ENCODE measurements at places on chromosomes 4 and X.

DNA sequence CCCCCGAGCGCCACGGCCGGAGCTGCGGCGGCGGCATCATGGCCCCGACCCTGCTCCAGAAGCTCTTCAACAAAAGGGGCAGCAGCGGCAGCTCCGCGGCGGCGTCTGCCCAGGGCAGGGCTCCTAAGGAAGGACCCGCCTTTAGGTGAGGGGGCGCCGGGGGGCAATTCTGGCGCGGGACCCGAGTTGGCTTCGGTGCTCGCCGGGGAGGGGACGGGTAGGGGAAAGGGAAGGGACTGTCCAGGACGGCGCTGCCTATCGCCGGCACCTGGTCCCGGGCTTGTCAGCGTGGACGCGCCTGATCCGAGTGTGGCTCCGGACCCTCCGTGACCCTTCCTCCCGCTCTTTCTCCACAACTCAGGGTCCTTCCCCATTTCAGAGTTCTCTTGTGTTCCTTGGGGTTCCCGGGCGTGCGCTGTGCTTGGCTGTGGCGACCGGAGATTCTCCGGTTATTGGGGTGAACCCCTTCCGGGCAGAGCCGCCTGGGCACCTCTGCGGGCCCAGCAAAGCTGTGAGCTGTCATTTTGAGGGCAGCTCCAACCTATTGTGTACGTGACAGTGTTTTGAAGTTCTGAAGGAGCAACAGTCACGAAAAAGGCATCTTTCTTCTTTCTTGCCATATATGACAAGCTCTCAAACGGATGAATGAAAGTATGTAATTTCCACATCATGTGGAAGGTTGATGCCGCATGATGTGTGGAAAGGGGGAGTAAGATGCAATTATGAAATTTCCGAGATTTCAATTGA lies 522 bp downstream of the FNIP2 start:
- DNase-seq: peak; percentile 45

DNA sequence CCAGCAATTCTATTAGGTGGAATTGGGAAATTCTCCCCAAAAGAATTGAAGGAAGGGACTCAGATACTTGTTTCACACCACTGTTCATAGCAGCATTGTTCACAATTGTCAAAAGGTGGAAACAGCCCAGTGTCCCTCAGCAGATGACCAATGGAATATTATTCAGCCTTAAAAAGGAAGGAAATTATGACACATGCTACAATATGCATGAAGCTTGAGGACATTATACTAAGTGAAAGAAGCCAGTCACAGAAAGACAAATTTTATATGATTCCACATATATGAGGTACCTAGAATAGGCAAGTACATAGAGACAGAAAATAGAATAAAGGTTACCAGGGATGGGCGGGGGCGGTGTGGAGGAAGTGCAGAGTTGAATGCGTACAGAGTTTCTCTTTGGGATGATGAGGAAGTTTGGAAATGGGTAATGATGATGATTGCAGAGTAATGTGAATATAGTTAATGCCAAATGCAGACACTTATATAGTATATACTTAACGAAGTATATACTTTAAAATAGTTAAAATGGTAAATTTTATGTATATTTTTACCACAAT lies 29.6 kb downstream of the DOCK11 start:
- no peak for DNase-seq

DNA sequence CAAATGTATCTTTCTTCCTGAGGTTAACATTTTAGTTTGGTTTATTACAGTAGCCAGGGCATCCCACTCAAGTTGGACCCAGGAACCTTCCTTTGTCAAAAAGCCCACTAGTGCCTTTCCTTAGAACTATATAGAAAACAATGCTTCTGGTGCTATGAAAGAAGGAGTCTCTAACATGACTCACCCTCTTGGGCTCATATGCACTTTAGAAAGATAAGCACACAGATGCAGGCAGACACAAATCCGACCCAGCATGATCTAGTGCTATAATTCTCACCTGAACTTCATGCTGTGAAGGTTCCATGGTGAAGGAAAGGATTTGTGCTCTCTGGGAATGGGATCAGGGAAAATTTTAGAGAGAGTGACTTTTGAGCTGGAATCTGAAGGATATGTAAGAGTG lies 289.4 kb downstream of the ANKRD50 start:
- no peak for DNase-seq

GRCh38 chr4:128060121-128060698 lies 902 bp upstream of the LARP1B start:
- peak; percentile 18 for DNase-seq

- peak; percentile 71 for DNase-seq
Observed at GRCh38 chrX:23773601-23774175, 9.3 kb upstream of the SAT1 start.

DNA sequence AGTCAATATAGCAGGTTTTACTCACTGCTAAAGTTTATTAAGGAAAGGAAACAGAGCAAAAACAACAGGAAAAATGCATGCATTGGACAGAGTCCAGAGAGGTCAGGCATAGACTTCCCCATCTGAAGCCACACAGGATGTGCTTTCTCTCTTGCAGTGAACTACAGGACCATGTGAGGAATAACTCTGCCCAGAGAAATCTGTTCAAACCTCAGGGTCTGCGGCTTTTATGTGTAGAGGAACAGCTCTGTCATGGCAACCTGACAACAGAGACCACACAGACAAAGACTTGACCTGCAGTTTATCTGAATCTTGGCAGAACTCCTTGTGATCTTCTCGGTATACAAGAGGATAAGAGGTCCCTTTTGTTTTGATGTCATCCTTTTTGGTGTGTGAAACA lies 46.3 kb upstream of the LONRF3 start:
- DNase-seq: no peak

Measured in NB4 (cell line).